ENCODE measurements at places on chromosomes 5 and 9.

- no peak for DNase-seq
Observed at GRCh38 chr9:129341171-129341986, 163.3 kb upstream of the IER5L start.

DNA sequence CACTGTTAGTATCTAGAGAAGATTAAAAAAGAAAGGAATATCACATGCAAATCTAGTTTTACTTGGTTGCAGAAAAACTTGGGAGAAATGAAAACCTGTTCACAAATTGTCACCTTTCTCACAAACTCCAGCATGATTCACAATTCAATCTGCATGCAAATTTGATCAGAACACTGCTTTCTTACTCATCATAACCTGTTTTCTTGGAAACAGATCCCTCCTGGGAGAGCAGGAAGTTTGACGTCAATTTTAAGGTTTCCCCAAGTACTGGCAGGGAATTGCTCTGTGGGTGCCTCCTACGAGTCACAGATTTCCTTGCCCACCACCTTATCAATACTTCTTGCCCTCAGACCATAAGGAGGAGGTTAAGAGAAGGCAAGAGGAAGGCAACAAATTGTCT, 30.2 kb upstream of the HTR4 start:
- DNase-seq, result no peak

DNA sequence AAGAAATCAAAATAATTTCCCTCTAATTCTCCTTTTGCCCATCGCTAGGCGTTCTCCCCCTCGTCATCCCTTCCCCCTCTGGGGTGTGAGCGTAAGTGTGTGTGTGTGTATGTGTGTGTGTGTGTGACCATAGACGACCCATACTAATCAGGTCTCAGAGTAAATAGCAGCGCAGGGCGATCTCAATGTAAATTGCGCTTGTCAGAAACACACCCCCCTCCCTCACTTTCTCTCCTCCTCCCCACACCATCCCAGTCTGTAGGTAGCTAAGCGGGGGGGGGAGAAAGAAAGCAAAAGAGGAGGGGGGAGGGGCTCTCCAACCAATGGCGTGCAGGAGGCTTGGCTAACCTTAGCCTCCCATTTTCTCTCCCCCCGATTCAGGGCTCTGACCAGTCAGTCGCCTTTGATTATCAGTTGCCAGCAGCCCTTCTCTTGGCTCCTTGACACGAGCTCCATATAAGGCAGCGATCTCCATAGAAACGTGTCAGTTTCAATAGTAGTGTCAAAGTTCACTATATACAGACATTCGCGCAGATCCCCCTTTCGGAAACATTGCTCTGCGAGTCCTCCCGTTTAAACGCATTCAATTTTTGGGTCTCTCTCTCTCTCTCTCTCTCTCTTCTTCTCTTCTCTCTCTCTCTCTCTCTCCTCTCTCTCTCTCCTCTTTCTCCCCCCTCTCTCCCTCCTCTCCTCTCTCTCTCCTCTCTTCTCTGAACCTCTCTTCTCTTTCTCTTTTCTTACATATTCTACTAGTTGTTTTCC, at the start of gene NR2F1:
NR2F1 (plus strand) TSS at position 546 of the 762 bp plus-strand sequence. CDS start 1,802 bp downstream, outside the sequence.
- DNase-seq, result peak; percentile 91

GRCh38 chr5:91033370-91033769, 349.7 kb downstream of the ARRDC3 start:
- peak; percentile 18 for DNase-seq

- DNase-seq, result no peak
Observed at GRCh38 chr5:126199467-126199866, 223.7 kb upstream of the GRAMD2B start.

DNA sequence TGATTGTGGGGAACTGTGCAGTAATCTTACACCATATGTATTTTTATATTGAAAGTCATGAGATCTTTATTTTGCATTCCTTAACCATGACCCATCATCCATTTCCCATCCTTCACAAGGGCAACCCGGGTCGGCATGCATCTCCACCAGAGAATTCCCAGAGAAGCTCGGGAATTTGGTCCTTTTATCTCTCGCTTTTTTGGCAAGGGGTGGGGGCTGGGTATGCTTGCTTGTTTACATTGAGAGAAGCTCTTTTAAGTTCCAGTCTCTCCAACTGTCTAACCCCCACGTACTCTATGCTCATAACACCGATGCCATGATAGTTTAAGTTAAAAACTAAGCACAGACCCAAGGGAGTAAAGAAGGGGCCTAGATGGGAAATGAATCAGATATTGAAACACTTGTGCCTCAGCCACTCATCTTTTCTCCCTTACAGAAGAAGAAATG, 109.9 kb upstream of the NFIB start:
- no peak for DNase-seq

DNA sequence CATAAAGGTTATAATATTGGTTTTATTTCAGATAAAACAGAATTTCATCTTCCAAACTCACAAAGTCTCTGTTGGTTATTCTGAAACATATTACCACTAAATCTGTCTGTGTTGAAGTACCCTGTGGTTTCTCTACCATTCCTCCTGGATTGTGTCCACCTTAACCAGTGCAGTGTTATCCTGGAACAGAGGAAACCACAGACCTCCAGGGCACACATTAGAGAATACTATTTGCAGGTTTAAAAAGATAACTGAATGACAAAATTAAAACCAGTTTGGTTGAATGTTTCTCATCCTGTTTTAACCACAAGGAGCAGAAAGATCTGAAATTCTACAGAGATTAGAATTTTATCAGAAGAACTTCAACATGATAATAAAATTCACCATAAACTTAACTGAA, 251.8 kb downstream of the CWC27 start:
- no peak for DNase-seq

- DNase-seq, result no peak
Observed at GRCh38 chr9:132383462-132383883, 23.2 kb downstream of the TTF1 start.

GRCh38 chr5:37830348-37830747, 9.5 kb downstream of the GDNF start:
- DNase-seq, result no peak

DNA sequence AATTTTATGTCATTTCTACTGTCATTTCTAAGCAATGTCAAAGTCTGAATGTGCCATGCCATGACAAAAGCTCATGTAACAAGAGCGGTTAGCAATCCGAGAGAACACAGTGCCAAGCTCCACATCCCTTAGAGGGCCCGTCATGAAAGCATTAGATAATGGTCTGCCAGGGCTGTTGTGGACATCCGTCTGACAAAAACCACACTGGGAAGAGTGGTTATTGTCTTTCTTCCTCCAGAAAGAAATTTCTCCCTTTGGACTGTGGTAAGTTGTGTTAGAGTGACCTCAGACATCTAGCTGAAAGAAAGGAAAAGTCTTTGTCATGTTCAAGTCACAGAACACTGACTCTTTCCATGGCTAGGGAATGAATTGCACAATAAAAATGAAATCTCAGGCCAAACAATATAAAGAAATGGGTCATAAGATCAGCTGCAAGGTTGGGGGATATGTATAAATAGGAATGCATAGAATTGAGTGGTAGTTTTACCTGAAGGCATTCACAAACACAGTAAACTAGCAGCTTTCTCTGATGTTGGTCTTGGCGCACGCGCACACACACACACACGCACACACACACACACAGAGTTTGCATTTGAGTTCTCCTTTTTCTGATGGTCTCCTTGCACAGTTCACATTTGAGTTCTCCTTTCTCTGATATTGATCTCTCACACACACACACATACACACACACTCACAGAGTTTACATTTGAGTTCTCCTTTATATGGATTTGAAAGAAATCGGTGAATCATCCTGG, 5.3 kb downstream of the SLC1A3 start:
- no peak for DNase-seq

Measured in NCI-H2081 (cell line).